ENCODE measurements at places on chromosomes 12 and 14. TPM values are rescaled to one million over a fixed set of nuclear protein-coding genes. Genes with fewer than 3 reads are reported as not detected.

GRCh38 chr12:28089338-28089737 is 100.9 kb upstream of the CCDC91 start:
- DNase-seq: no peak

- DNase-seq: no peak
These were observed 36.2 kb downstream of the DLK1 start for GRCh38 chr14:100762901-100763300.

DNA sequence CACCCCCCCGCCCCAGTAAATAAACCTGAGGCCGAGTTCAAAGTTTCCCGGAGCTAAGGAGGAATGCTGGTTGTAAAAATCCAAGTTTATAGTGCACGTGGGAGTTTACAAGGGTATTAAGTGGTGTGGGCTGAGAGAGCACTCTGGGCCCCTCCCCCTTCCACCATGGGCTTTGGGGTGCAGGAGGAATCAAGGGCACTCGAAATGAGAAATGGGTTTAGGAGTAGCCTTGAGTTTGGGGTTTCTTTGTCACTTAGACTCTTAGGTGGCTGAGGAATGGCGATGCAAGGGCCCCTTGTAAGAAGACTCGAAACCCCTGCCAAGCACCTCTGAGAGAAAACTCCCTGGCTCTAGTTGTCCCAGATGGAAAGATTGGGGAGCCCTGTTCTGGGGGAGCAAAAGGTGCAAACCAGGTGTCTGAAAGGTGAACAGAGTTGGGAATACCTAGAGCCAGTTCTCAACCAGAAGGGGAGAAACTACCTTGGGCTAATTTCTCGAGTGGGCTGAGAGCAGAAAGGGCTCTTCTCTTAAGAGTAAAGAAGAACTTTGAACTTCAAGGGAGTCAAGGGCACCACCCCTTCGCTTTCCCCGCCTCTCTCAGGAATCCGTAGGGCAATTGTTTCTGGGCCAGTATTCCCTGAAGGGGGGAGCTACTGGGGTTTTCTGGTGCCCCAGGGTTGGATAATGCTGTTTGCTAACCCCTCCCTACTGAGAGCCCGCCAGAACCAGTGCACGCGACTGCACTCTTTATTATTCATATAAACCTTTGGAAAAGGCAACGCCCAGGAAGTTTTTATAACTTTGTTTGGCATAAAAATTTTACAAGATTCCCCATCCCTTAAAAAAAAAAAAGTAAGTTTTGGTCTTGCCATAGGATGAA is 4.0 kb upstream of the HOTAIR start:
- DNase-seq: peak; percentile 75

DNA sequence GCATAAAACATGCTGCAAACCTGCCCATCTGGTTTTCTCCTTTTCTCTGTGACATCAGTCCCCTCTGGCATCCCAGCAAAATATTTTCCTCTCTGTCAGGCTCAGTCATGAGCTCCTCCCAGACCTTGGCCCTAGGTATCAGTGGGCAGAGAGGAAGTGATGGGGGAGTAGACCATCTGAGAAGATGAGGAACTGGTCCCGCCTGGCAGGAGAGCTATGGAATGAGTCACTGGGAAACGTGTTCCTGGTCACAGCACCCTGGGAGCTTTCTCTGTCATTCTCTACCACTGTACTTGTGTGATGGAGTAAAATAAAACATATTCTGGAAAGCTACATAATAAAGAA is 5.0 kb upstream of the SRSF9 start:
- peak; percentile 26 for DNase-seq

- DNase-seq: no peak
These were observed 324.8 kb upstream of the FAR2 start for GRCh38 chr12:28824193-28824846.

GRCh38 chr12:2775431-2775830 is 19.3 kb upstream of the FKBP4 start:
- no peak for DNase-seq

- DNase-seq: no peak
These were observed 27.3 kb downstream of the CLEC6A start for GRCh38 chr12:8483079-8483478.

DNA sequence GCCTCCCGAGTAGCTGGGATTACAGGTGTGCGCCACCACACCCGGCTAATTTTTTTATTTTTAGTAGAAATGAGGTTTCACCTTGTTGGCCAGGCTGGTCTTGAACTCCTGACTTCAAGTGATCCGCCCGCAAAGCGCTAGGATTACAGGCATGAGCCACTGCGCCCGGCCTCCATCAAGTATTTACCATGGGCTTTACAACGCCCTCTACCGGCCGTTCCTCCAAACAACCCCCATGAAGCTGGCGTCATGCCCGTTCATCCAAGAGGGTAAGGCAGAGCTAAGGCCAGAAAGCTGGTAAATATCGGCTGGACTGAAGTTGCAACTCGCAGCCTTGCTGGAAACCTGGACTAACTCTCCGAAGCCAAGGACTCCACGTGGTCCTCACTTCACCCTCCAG is 41.6 kb downstream of the RNF34 start:
- no peak for DNase-seq

- no peak for DNase-seq
These were observed 32.3 kb upstream of the INF2 start for GRCh38 chr14:104657101-104657524.

DNA sequence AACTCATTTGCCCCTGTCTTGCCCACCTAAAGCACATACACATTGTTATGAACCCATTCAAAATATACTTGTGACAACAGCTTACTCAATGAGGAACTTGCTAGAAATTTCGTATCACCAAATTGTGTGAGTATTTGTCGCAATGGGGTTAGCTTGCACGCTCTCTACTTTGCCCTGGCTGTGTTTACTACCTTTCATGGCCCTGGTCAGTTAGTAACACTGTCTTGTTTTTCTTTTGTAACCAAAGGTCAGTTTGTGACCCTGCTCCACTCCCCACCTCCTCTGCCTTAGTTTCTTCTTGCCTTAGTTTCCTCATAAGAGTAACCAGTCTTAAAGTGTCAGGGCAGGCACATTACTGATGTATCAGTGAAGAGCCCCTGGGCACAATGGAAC is 205.8 kb upstream of the EEA1 start:
- DNase-seq: no peak

GRCh38 chr14:86796221-86797074 is 1196.5 kb downstream of the GALC start:
- peak; percentile 69 for DNase-seq

- no peak for DNase-seq
These were observed 10.0 kb upstream of the SLC38A4 start for GRCh38 chr12:46835785-46836184.

DNA sequence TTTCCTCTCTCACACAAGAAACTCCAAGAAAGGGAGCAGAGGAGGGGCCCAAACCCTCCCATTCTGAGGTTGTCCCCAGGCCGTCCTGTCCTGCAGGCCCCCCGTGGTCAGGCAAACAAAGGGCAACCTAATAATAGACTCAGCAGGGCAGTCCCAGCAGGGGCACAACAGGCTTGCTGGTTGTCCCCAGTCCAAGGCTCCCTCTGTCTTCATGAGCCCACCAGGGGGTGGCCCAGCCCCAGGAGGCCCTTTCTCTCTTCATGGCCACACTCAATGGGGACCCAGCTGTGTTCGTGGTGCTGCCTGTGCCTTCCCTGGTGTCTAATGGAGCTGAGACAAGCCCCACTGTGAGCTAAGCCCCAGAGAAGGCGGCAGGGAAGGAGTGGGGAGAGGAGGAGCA is 359.9 kb downstream of the ADGRD1 start:
- no peak for DNase-seq

DNA sequence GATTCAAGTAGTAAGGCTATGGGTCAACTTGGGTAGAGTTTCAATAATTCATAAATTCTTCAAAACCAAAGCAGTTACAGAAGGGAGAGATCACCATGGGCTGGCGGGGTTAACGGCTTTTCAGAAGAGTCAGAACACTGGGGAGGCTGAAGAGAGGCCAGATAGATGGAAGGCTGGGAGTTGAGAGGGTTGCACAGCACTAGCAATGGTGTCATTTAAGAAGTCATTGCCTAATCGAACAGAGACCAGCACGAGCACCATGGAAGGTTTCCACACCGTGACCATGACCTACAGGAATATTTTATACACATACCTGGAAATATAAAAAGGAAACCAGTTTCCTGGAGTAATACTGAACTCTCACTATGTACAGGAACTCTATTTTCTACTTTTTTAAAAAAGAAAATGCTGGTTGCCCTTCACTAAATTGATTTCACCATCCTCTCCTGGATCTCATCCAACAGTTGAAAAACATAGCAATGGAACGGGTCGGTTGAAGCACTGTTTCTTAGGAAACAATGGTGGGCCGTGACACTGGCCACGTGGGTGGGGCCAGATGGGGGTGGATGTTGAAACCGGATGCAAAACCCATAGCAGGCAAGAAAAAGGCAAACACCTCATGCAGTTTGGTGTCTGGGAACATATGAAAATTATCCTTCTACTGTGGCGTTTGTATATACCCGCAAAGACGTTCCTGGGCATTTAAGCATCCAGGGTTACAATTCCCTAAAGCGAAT is 38.0 kb upstream of the RIN3 start:
- DNase-seq: no peak

GRCh38 chr14:21868442-21869046 is 194.9 kb upstream of the OR4E1 start:
- DNase-seq: no peak

- no peak for DNase-seq
These were observed 4.2 kb upstream of the GLRX5 start for GRCh38 chr14:95530473-95531276.

DNA sequence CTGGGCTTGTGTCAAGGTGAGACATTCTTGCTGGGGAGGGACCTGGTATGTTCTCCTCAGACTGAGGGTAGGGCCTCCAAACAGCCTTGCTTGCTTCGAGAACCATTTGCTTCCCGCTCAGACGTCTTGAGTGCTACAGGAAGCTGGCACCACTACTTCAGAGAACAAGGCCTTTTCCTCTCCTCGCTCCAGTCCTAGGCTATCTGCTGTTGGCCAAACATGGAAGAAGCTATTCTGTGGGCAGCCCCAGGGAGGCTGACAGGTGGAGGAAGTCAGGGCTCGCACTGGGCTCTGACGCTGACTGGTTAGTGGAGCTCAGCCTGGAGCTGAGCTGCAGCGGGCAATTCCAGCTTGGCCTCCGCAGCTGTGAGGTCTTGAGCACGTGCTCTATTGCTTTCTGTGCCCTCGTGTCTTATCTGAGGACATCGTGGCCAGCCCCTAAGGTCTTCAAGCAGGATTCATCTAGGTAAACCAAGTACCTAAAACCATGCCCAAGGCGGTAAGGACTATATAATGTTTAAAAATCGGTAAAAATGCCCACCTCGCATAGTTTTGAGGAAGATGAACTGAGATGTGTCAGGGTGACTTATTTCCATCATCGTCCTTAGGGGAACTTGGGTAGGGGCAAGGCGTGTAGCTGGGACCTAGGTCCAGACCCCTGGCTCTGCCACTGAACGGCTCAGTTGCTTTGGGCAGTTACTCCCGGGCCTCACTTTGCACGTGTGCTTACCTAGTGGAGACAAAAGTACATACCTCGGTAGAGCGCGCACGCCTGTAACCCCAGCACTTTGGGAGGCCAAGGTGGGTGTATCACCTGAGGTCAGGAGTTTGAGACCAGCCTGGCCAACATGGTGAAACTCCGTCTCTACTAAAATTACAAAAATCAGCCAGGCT is 4.3 kb downstream of the GAPDH start:
- DNase-seq: no peak

- DNase-seq: no peak
These were observed 87.3 kb upstream of the RMST start for GRCh38 chr12:97375310-97375709.

DNA sequence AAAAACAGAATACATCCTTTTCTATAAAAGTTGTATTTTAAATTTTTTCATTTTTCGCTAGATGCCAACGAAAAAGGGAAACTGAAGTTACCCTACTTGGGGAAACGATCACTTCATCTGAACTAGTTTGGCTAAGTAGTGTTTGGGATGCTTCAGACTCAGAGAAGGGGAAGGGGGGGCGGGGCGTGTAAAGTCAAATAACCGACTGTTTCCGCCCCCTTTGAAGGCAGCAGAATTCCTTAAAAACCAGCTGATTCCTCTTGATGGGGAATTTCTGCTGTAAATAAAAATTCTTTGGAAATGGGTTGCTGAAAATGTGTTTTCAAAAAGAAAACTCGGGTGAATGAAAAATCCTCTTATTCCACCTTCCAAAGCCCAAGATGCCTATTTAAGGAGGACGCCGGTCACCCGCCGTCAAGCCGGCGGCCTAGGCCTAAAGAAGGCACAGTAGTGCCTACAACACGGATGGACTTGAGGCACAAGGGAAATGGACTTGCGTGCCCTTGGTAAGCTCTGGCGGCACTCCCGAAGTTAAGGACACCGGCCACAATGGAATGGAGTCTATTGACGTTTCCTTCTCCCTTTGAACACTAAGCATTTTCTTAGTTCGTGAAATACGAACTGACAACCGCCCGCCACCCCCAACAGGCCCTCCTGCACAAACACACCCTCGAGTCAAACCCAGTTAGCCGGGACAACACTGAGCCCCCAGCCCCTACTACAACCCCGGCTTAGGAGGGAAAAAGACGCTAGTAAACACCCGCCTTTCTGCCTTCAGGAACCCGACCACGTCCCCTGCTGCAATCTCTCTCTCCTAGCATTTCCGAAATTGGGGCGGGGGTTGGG is 1.9 kb downstream of the ATXN2 start:
- no peak for DNase-seq

- no peak for DNase-seq
These were observed 342.5 kb upstream of the KITLG start for GRCh38 chr12:88922816-88923215.

The FBLN5 gene
- polyA plus RNA-seq: 135 TPM

The POLE2 gene
- 3.3 TPM for polyA plus RNA-seq

The POTEM gene
- polyA plus RNA-seq: not detected

The NKX2-1 gene
- polyA plus RNA-seq: not detected

The MYRFL gene
- not detected for polyA plus RNA-seq

The BICDL1 gene
- polyA plus RNA-seq: 0.02 TPM

The SLC8A3 gene
- polyA plus RNA-seq: 0.07 TPM

The TOMM20L gene
- not detected for polyA plus RNA-seq

The CARMIL3 gene
- polyA plus RNA-seq: 0.04 TPM

The KSR2 gene
- polyA plus RNA-seq: not detected

The DAO gene
- not detected for polyA plus RNA-seq
